ENCODE measurements at places on chromosomes 7 and 10.

DNA sequence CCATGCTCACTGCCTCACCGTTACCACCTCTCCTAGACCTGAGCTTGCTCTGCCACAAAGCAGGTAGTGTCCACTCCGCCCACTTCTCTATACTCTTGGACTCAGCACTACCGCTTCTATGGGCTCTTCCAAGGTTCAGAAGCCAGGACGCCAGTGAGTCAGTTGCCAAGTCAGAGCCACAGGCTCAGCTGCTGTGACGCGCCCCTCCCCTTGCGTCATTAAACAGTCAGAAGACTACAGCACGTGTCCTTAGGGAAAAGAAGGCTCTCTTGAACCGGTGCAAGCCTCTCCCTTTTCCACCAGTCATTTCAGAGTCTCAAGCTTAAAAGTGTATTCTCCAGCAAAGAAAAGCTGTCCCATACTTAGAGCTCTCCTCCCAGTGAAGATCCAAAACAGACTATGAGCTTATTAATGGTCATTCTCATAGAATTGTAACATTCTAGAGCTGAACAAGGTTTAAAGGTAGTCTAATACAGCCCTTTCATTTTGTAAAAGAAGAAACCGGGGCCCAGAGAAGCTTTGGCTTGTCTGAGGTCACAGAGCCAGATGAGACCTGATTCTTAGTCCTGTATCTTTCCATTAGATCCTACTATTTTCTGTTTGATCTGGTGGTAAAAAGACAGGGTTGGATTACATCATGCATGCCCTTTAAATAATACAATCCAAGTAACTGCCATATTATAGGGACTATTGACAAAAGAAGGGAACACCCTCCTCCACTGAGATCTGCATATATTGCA lies 40.9 kb upstream of the MET start:
- peak; percentile 29 for DNase-seq

- DNase-seq: no peak
Observed at GRCh38 chr7:130955565-130955919, 221.5 kb upstream of the KLF14 start.

- no peak for DNase-seq
Observed at GRCh38 chr10:112216151-112216550, 32.6 kb upstream of the GPAM start.

DNA sequence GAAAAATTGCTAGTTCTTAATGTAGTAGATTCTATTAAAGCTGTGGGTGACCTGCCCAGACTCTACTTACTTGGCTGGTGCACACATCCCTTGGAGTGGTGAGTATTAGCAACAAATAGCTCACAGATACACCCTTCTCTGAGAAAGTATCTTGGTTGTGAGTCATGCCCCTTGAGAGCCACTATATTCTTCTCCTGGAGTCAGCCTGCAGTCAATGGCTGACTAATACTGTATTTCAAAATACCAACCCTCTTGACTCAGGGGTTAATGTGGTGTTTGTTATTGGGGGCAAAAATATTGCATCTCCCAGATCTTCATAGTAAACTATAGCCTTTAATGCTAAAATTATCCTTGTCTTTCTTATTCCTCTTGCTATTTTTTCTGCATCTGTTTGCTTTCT lies 354.9 kb downstream of the BMPER start:
- DNase-seq: no peak

DNA sequence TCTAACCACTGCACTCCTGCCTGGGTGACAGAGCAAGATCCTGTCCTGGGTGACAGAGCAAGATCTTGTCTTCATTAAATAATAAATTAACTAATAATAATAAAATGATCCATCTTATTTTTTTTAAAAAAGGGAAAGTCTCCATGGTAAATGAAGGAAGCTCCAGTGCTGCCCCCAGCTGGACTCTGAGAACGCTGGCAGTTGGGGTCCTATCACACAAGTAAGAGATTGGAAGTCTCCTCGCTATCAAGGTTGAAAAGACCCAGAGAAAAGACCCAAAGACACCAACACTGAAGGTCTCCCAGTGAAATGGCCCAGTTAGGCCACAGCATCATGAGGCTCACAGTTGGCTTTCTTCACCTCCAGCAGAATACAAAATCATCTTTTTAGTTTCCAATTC lies 13.8 kb upstream of the C10orf67 start:
- DNase-seq: no peak

DNA sequence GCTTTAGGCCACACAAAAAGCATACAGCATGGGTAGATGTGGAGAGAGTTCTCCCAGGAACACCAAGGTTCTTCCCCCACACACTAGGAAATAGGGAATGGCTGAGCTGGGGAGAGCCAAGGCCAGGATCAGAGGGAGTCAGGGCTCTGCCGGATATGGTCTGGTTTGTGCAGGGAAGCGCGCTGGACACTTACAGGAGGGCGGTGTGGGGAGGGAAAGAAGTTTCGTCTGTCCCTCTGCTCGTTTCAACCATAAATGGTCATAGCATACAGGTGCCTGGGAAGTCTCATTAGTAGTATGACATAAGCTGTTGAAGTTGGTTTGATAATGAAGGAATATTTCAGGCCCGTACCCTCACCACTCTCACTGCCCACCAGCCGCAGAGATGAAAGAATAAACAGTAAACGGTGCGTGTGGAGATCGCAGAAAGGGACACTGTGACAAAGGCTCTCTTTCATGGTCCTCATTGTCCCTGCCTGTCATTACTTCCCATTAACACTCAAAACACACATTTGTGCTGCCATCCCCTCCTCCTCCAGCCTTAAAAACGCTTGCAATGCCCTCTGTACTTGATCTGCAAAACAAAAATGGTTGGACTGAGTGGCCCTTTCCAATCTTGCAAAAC lies 207.2 kb downstream of the CELF2 start:
- peak; percentile 27 for DNase-seq

DNA sequence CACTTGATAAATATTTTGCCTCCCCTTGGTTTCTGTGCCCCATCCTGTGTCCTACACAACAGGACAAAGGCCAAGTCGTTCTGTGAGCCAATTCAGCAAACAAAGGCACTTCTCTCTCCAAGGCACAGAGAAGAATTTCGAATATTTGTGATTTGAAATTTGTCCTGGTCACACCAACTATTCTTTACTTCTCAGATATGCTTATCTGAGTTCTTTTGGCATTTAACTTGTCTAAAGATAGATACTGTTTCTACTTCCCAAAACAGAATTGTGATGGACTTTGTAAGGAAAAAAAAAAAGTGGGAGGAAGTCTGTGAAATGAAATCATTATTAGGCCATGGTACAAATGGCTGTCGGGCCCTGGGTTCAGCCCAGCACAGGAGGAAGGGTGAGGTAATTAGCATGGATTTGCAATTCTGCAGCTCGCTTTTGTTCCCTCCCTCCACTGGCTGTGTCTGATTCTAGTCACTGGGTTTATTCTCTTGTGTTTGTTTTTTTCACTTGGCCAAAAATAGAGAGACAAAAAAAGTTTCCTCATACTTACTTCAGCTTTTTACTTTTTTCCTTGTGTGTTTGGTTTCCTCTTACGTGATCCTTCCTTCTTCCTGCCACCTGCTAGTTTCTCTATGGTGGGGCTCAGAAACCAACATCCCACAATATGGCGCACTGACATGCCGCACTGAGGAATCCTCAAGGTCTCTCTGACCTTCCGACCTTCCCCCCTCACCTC lies 108.2 kb upstream of the MKLN1 start:
- DNase-seq: peak; percentile 67

- DNase-seq: no peak
Observed at GRCh38 chr7:112152186-112152585, 54.0 kb downstream of the DOCK4 start.

DNA sequence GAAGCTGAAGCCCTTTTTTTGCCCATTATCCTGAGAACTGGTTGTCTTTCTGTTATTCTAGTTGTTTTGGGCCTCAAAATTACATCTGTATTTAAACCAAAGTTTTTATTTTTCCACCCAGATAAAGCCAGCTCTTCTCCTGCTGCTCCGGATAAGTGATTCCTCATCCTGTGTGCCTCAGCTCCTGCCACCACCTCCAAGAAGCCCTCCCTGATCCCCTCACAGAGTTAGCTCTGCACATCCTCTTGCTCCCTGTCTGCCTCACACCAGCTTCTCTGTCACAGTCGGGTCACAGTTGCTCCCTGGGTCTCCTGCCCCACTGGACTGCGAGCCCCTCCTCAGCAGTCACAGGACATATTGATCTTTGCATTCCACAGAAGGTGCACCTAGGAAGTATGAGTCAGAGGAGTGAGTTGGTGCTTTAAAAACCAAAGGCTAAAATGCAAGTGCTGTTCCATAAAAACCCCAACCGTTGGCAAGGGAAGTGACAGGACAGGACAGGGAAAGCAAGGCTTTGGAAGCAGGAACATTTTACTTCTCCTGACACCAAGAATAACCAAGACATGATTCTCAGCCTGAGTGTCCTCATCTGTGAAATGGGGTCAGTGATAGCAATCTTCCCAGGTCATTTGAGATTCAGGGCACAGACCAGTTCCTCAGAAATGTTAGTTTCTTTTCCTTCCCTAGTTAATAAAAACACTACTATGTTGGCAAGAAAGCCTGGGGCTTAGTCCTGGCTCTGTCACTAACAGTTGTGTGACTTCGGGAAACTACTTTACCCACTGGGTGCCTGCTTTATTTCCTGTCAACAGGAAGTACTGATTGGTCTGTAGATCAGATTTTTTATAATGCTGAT lies 36.5 kb upstream of the EEPD1 start:
- no peak for DNase-seq

DNA sequence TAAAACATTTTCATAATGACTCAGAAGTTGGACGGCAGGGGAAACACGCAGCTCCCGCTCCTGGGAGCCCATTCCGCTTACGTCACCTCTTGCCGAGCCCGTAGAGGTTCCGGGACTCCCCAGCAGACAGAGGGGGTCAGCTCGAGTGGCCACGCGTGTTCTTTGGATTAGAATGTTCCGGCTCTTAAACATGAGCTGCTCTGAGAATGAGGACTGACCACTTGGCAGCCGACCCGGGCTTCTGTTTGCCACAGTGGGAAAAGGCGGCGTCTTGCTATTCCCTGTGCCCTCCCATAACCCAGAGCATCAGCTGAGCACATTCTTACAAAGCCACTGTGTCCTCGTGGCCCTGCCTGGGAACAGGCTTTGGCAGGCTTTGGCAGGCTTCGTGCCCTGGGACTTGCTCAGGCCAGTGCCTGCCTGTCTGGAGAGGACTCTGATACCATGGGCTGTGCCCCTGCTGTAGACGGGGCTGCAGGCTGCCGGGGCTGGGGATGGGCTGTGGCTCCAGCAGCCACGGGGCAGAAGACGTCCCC lies 40.1 kb downstream of the PFKP start:
- DNase-seq: peak; percentile 68

GRCh38 chr10:59177031-59177797 lies 771 bp downstream of the PHYHIPL start:
- DNase-seq: peak; percentile 10

DNA sequence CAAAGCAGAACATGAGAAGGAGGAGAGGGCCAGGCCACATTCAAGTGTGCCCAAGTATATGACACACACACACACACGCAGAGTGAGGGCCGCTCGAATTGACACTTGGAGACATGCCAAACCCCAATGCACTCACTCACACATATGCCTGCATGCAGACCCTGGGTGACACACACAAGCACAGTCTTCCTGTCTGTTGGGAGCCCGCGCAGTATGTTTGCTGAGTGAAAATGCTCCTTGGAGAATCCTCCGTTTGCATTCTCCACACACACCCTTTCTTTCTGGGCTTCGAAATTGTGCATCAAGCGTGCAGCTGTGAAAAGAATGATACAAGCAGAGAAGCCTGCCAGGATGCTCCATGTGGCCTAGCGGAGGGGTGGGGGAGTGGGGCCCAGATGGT lies 120.9 kb downstream of the PLXNA4 start:
- DNase-seq: no peak

DNA sequence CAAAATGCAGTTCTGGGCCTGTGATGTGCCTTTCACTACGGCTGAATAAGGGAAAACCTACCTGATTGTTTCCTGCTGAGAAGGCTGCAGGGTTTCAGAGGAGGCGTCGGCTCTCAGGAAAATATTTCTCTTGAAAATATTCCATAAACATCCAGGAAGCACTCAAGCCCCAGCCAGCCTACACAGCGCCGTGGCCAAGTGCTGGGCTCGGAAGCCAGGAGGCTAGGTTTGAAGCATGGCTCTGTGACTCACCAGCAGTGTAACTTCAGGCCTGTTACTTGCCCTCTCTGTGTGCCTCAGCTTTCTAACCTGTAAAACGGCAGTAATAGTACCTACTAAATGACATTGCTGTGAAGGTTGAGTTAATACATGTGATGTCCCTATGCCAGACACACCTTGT lies 399.1 kb downstream of the GATA3 start:
- DNase-seq: peak; percentile 5

GRCh38 chr10:126736727-126737126 lies 66.2 kb upstream of the C10orf90 start:
- DNase-seq: no peak

DNA sequence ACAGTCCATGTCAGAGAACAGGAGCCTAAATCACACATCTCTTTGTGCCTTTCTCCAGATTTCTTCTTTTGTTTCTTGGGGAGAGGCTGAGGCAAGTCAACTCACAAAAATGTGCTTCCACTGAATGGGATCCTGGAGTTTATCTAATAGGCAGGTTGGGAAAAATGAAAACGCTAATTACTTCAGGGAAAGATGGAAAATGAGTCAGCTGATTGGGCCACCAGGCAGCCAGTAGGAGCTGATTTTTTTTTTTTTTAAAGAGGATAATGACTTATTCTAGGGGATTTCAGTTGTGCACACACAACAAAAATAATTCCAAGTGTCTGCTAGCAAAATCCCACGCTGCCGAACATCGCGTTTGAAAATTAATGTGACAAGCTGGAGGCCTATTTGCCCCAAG lies 412.8 kb upstream of the ZMIZ1 start:
- no peak for DNase-seq

DNA sequence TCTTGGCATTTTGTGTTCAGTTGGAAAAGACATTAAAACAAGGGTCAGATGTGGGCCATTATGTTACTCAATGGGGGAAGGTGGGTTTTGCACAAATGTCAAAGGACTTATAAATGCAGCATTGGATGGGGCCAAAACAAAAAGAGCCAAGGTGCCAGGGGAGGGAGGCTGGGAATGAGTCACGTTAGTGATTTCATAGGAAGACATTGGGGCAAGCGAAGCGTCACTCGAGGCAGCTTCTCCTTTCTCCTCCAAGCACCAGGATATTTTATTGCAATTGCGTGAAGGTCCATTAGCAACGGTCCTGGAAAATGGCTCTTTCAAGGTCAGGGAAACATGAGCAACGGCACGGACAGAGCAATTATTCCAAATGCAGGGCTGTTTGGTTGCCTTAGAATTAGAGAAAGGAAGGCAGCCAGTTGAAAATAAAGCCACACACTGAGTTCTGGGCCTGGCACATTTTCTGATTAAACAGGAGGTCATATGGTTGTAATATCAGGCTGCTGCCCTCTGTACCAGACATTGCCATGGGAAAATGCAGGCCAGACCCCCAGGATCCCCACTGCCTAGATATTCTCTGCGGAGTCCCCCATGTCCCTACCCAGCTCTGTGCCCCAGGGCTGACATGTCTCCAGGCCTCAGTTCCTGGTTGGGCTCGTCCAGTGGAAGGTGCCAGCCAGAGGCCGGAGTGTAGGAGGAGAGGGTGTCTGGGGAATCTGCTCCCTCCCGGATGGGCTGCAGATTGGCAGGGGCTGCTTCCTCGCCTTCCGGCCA lies 63.3 kb upstream of the NANOS1 start:
- DNase-seq: peak; percentile 41

DNA sequence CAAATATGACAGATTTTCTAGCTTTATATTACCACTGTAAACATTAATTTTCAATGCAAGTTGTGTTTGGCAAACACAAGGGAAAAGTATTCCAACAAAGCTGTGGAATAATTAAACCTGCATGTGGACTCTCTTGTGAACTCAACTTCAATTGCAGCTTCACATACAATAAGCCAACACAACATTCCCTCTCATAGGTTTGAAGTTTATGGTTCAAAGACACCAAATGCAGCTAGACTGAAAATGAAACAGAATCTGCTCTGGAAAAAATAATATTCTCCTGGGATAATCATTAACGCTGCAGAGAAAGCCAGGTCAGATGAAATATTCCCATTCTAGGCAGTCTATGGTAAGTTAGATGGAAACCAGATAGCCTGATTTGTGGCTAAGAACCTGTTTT lies 105.8 kb upstream of the VIPR2 start:
- DNase-seq: no peak

All from heart right ventricle (tissue), 16 donors.